ENCODE measurements at places on chromosomes 7 and 10. TPM values are rescaled to one million over a fixed set of nuclear protein-coding genes. Genes with fewer than 3 reads are reported as not detected.

CTAGE15 gene
- total RNA-seq, result not detected

KIAA1217 gene
- 2.2 TPM for total RNA-seq

HHEX gene
- total RNA-seq, result 3.1 TPM

UROS gene
- 52.9 TPM for total RNA-seq

SNX13 gene
- total RNA-seq, result 25.8 TPM

TECPR1 gene
- total RNA-seq, result 17.5 TPM

SPDYE9 gene
- not detected for total RNA-seq

Measured in cardiac atrium fibroblast (primary cell).